ENCODE measurements at places on chromosomes 3 and 15.

GRCh38 chr3:21551019-21551418, 200.0 kb downstream of the ZNF385D start:
- no peaks in the 10 kb centered on the region for H3K4me1 ChIP-seq
- H3K27me3 ChIP-seq, result no peaks in the 10 kb centered on the region
- no peak overlapping the region for H3K27ac ChIP-seq

DNA sequence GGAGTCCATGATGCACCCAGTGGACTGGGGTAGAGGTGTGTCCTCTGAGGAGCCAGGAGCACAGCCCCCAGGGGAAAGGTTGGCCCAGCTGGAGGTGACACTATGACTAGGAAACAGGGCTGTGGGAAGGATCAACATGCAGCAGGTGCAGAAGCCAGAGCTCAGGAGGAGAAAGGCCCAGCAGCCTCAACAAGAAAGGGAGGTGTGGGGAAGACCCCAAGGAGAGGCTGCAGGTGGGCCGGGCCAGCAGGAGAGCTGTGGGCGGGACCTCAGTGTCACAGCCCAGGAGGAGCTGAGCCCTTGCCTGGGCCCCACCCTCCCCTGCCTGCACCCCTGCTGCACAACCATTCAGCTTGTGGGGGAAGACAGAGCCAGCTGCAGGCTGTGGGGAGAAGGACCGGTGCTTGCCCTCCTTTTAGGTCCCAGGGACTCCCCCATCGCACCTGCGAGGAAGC, 18.4 kb upstream of the KLF13 start:
- peaks cover 4% of the 10 kb centered on the region for H3K27me3 ChIP-seq
- no peak overlapping the region for H3K27ac ChIP-seq
- H3K4me3 ChIP-seq, result no peak overlapping the region
- peaks cover 26% of the 10 kb centered on the region for H3K4me1 ChIP-seq
- peak; percentile 33 for DNase-seq
- H3K36me3 ChIP-seq, result no peaks in the 10 kb centered on the region

DNA sequence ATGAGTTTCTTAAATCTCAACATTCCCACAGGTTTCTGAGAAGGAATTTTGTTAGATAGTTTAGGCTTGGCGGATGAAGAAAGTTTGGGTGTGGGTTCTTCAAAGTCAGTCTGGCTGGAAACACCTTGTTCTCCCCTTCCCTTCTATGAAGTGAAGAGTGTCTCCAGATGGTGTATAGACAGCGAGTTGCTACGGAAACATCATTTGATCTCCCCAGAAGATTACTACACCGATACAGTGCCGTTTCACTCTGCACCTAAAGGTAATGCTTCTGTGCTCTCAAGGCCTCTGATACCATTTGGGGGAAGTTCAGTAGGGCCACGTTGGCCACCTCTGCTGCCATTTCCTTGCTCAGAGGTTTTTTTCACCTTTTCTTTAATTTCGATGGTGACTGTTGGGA, 20.6 kb downstream of the DLEC1 start:
- H3K27ac ChIP-seq, result no peak overlapping the region
- DNase-seq, result no peak
- H3K4me3 ChIP-seq, result no peak overlapping the region
- H3K36me3 ChIP-seq, result no peaks in the 10 kb centered on the region

- no peak overlapping the region for H3K27ac ChIP-seq
- no peak for DNase-seq
- H3K27me3 ChIP-seq, result peaks cover 38% of the 10 kb centered on the region
- no peak overlapping the region for H3K4me3 ChIP-seq
- no peaks in the 10 kb centered on the region for H3K4me1 ChIP-seq
Measured at GRCh38 chr3:134282659-134283047, 32.0 kb upstream of the RYK start.

- no peak overlapping the region for H3K4me3 ChIP-seq
- H3K27me3 ChIP-seq, result no peaks in the 10 kb centered on the region
- no peak overlapping the region for H3K27ac ChIP-seq
- no peaks in the 10 kb centered on the region for H3K36me3 ChIP-seq
Measured at GRCh38 chr3:79406175-79406574, 361.6 kb downstream of the ROBO1 start.

DNA sequence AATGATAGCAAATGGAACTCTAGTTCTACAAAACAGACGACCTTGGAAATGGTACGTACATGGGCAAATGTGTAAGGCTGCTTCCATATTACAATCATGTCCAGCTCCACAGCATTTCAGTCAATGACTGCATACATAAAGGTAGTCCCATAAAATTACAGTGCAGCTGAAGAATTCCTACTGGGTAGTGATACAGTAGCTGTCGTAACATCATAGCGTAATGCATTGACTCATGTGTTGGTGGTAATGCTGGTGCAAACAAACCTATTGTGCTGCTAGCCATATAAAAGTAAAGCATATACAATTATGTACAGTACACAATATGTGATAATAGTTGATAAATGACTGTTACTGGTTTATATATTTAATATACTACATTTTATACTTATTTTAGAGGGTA, 18.5 kb downstream of the TTC23 start:
- H3K27ac ChIP-seq, result no peak overlapping the region
- no peaks in the 10 kb centered on the region for H3K27me3 ChIP-seq
- H3K4me1 ChIP-seq, result no peaks in the 10 kb centered on the region
- DNase-seq, result no peak

GRCh38 chr3:47716656-47717055, 65.0 kb downstream of the SMARCC1 start:
- peaks cover 10% of the 10 kb centered on the region for H3K4me1 ChIP-seq
- no peaks in the 10 kb centered on the region for H3K27me3 ChIP-seq
- H3K4me3 ChIP-seq, result no peak overlapping the region
- H3K27ac ChIP-seq, result no peak overlapping the region
- DNase-seq, result no peak

DNA sequence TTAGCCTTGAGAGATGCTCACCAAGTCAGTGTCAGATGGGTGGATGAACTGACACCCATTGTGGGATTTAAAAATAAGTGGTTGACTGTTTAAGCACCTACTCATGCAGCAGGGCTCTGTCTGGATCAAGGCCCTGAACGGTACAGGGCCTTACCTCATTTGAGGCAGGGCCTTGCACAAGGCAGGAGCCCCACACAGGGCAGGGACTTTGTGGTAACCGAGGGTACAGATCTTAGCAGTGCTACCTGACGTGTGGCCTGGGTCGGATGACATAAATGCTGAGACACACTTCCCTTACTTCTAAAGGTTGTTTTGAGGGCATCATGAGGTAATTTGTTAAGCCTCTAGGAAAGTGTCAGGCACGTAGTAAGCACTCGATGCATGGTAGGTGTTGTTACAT, 59.5 kb upstream of the PLXNA1 start:
- DNase-seq, result no peak
- H3K36me3 ChIP-seq, result peaks cover 25% of the 10 kb centered on the region
- no peaks in the 10 kb centered on the region for H3K4me1 ChIP-seq
- no peaks in the 10 kb centered on the region for H3K27me3 ChIP-seq

GRCh38 chr15:95996494-95996893, 334.0 kb upstream of the NR2F2 start:
- H3K36me3 ChIP-seq, result no peaks in the 10 kb centered on the region
- DNase-seq, result no peak
- no peak overlapping the region for H3K27ac ChIP-seq
- no peak overlapping the region for H3K4me3 ChIP-seq
- peaks cover 20% of the 10 kb centered on the region for H3K4me1 ChIP-seq
- H3K27me3 ChIP-seq, result peaks cover 31% of the 10 kb centered on the region

DNA sequence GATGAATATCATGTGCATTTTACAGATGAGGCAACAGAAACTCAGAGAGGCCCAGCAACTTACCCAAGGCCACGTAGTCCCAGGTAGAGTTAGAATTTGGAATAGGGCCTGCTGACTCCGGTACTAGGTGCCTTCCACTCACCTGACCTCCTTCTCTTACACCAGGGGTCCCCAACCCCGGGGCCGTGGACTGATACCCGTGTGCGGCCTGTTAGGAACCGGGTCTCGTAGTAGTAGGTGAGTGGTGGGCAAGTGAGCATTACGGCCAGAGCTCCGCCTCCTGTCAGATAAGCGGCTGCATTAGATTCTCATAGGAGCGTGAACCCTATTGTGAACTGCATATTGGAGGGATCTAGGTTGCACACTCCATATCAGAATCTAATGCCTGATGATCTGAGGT, 64.8 kb downstream of the SMAD3 start:
- H3K27ac ChIP-seq, result peak overlapping the region; percentile 83
- H3K4me1 ChIP-seq, result peaks cover 93% of the 10 kb centered on the region
- no peak overlapping the region for H3K4me3 ChIP-seq
- DNase-seq, result no peak
- H3K36me3 ChIP-seq, result peaks cover 16% of the 10 kb centered on the region
- H3K27me3 ChIP-seq, result no peaks in the 10 kb centered on the region

GRCh38 chr3:102511639-102512038, 76.8 kb downstream of the ZPLD1 start:
- H3K36me3 ChIP-seq, result no peaks in the 10 kb centered on the region
- peaks cover 1% of the 10 kb centered on the region for H3K4me1 ChIP-seq
- peaks cover 22% of the 10 kb centered on the region for H3K27me3 ChIP-seq
- H3K4me3 ChIP-seq, result no peak overlapping the region
- no peak overlapping the region for H3K27ac ChIP-seq

GRCh38 chr15:78050441-78050809, 27.1 kb downstream of the TBC1D2B start:
- peak overlapping the region; percentile 60 for H3K4me3 ChIP-seq
- H3K27me3 ChIP-seq, result no peaks in the 10 kb centered on the region
- H3K4me1 ChIP-seq, result peaks cover 99% of the 10 kb centered on the region
- DNase-seq, result no peak
- peak overlapping the region; percentile 94 for H3K27ac ChIP-seq

DNA sequence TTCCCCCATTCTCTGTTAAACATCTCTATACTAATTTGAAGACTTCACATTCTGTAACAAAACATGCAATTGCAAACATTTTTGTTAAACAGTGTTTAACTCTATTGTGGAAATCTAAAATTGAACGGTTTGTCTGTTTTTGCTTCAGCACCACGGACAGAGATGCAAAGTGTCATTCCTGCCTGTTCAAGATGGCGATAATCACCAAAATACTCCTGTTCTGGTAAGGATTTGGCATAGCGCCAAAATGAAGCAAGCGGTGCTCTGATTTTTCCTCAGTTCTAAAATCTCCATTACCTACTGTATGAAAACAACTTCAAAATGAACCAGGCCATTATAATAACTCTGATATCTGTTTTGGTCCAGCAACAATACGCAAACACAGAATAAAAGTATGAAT, 129.7 kb upstream of the TUSC7 start:
- H3K27me3 ChIP-seq, result no peaks in the 10 kb centered on the region
- H3K36me3 ChIP-seq, result no peaks in the 10 kb centered on the region
- H3K4me1 ChIP-seq, result no peaks in the 10 kb centered on the region
- H3K4me3 ChIP-seq, result no peak overlapping the region

- no peak for DNase-seq
- no peaks in the 10 kb centered on the region for H3K36me3 ChIP-seq
- peaks cover 5% of the 10 kb centered on the region for H3K27me3 ChIP-seq
Measured at GRCh38 chr3:196227629-196228493, 11.5 kb downstream of the SLC51A start.

- H3K36me3 ChIP-seq, result peaks cover 79% of the 10 kb centered on the region
- H3K27me3 ChIP-seq, result no peaks in the 10 kb centered on the region
- no peak for DNase-seq
Measured at GRCh38 chr3:105745046-105745445, 123.8 kb downstream of the CBLB start.

GRCh38 chr3:110568246-110568645, 503.4 kb upstream of the NECTIN3 start:
- peaks cover 9% of the 10 kb centered on the region for H3K27me3 ChIP-seq
- H3K4me3 ChIP-seq, result no peak overlapping the region
- no peak for DNase-seq
- no peaks in the 10 kb centered on the region for H3K36me3 ChIP-seq
- no peaks in the 10 kb centered on the region for H3K4me1 ChIP-seq

- peak overlapping the region; percentile 96 for H3K4me3 ChIP-seq
- peaks cover 48% of the 10 kb centered on the region for H3K4me1 ChIP-seq
- H3K36me3 ChIP-seq, result peaks cover 36% of the 10 kb centered on the region
Measured at GRCh38 chr3:88061746-88062145, 2.7 kb downstream of the ZNF654 start.

DNA sequence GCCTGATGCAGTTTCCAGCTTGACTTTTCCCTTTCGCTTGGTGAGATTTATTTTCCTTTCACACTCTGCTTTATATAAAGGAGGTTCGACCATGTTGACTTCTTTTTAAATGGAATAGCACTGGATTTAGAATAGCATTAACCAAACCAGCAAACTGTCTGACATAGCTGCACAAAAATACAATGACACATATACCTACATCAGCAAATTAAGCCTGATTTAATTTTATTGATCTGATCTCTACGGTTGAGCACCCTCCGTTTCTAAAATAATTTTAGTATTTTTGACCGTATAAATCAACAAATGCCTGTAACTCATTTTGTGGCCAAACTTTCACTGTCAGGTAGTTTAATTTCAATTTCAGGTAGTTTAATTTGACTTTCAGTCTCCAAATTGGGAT, 5.8 kb upstream of the EIF5A2 start:
- no peak for DNase-seq
- H3K27ac ChIP-seq, result no peak overlapping the region
- peaks cover 9% of the 10 kb centered on the region for H3K36me3 ChIP-seq
- H3K27me3 ChIP-seq, result peaks cover 5% of the 10 kb centered on the region

- peak overlapping the region; percentile 97 for H3K27ac ChIP-seq
- H3K36me3 ChIP-seq, result peaks cover 87% of the 10 kb centered on the region
- H3K27me3 ChIP-seq, result no peaks in the 10 kb centered on the region
- H3K4me3 ChIP-seq, result peak overlapping the region; percentile 91
- no peak for DNase-seq
- peaks cover 83% of the 10 kb centered on the region for H3K4me1 ChIP-seq
Measured at GRCh38 chr15:88624971-88625490, 3.9 kb downstream of the AEN start.

DNA sequence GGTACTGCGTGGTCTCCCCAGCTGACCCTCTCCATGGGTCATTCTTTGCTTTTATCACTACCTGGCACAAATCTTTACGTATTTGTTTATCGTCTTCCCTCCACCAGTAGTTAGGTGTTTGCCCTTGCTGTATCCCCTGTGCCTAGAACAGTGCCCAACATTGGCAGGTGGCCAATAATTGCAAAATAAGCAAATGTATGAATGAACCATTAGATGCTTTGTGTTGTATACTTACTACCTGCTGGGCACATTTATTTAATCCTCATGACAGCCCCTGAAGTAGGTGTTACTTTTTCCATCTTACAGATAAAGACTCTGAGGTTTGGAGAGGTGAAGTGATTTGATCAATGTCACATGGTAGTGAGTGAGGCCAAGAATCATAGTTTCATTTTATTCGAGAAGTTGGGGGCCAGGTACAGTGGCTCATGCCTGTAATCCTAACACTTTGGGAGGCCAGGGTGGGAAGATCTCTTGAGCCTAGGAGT, 2.0 kb upstream of the TWF2 start:
- H3K27me3 ChIP-seq, result no peaks in the 10 kb centered on the region
- H3K4me3 ChIP-seq, result peak overlapping the region; percentile 98
- peaks cover 36% of the 10 kb centered on the region for H3K36me3 ChIP-seq

- no peaks in the 10 kb centered on the region for H3K36me3 ChIP-seq
- DNase-seq, result no peak
- no peak overlapping the region for H3K4me3 ChIP-seq
- no peaks in the 10 kb centered on the region for H3K27me3 ChIP-seq
Measured at GRCh38 chr15:26634319-26634718, 138.5 kb downstream of the GABRB3 start.

- no peaks in the 10 kb centered on the region for H3K27me3 ChIP-seq
- no peak overlapping the region for H3K27ac ChIP-seq
- no peaks in the 10 kb centered on the region for H3K36me3 ChIP-seq
- H3K4me1 ChIP-seq, result no peaks in the 10 kb centered on the region
Measured at GRCh38 chr15:45921376-45921775, 286.5 kb downstream of the SQOR start.
